Germinal center (tissue), 1 donor: ENCODE measurements at places on chromosomes 7 and 10.

DNA sequence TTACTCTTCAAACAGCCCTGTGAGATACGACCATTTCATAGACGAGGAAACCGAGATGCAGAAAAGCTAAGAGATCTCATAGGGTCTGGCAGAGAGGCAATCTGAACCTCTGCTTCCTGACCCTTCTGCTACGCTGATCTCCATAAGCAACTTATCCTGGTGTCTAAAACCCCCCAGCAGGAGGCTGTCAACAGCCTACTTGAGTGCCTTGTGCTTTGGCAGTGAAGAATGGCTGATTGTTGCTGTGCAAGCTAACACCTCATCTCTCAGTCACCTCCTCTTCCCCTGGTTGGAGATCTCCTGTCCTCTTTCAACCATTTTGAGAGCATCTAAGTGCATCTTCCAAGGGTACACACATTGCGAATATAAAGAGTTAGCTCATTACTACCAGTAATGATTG, 86.2 kb downstream of the AOAH start:
- no peak for DNase-seq

- no peak for DNase-seq
Observed at GRCh38 chr10:97280783-97281182, 11.7 kb downstream of the ARHGAP19 start.

- DNase-seq = no peak
Observed at GRCh38 chr10:44245601-44245938, 139.3 kb downstream of the CXCL12 start.

DNA sequence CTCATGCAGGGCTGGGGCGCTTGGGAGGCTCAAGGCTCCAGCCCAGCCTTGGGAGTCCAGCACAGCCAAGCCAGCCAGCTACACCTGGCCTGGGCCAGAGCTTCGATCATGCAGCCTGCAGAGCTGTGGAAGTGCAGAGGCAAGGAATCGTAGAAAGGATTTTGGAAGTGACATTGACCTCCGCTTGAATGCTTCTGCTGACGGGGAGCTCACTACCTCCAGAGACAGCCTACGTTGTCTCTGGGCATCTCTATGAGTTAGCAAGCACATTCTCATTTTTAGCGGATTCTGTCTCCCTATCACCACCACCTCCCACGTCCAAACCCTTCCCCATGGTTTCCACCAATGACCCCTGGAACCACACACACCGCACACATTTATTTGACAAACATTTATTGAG, 88.5 kb downstream of the MICALL2 start:
- DNase-seq = no peak

DNA sequence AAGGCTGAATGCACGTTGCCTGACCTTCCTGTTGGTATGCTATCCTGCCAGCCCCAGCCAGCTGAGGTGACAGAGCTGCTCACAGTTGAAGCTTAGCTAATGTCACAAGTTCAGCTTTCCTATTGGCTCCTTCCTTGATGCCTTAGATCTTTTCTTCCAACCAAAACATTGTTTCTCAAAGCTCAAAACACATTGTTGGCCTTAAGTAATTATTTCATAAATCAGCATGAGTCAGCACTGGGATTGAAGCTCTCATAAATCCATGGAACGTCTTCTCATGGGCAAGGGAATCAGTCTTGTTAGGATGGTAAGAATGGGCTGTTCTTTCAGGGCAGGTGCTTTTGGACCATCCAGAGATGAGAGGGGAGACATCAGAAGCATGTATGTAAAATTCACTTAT, 128.1 kb upstream of the SAMD8 start:
- no peak for DNase-seq

- DNase-seq = peak; percentile 45
Observed at GRCh38 chr7:16758631-16759611, 5.4 kb downstream of the TSPAN13 start.

GRCh38 chr7:13984831-13985685, 4.4 kb downstream of the ETV1 start:
- no peak for DNase-seq

GRCh38 chr7:8511855-8512254, 78.4 kb downstream of the NXPH1 start:
- no peak for DNase-seq

DNA sequence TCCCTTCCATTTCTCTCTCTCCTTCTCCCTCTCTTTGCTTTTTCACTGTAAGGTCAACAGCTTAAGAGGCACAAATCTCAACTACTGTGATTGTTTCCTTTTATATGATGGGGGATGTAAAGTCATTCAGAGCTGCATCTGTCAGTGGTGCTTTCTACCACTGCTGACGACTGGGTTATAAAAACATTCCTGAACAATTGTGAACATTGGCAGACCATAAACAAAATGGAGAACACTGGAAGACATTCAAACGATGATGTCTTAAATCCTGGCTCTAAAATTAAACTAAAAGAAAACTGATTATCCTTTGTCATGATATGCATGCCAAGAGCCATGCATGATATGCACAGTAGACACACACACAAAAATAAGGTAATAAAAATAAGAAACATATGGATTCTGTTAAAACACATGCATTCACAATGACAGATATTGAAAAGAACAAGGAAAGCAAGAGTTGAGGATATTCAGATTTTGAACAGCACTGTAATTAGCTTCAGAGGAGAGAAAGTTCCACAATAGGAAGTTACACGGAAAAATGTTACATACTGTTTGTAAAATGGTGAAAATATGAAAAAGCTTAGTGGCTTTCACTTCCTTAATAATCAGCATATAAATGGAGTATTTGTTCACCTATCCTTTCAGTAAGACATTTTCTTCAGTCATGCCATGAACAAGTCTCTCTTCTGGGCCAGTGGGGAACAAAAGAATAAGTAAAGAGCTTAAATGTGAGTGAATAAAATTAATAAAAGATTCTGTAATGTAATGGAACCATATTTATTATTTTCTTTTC, 89.2 kb downstream of the RNLS start:
- no peak for DNase-seq
